ENCODE measurements at places on chromosomes 2 and 18.

DNA sequence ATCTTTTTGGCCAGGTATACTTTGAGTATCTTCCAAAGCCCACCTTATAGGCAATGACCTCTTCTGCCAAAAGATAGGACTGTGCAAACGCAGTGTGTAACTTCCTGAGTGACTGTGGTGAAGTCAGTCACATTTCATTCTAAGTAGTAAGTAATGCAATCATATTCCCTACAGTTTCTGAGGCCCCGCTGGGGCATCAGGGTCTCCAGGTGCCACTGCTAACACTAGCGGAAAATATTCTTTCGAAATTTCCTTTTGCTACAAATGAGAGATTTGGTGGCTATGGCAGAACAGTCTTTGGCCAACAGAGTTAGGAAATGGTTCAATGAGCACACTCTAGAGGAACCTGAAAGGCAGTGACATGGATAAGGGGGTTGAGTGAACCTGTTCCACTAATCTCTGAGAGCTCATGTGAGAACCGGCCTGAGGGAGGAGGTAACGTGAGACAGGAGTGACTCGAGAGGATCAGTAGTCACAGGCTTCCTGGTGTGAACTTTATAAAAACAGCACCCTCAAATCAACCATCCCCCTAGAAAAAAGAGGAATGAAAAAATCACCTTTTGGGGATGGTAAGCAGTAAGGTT, 102.6 kb upstream of the LPIN2 start:
- DNase-seq, result no peak

- DNase-seq, result peak; percentile 63
Observed at GRCh38 chr2:33529771-33530481, 53.5 kb downstream of the RASGRP3 start.

DNA sequence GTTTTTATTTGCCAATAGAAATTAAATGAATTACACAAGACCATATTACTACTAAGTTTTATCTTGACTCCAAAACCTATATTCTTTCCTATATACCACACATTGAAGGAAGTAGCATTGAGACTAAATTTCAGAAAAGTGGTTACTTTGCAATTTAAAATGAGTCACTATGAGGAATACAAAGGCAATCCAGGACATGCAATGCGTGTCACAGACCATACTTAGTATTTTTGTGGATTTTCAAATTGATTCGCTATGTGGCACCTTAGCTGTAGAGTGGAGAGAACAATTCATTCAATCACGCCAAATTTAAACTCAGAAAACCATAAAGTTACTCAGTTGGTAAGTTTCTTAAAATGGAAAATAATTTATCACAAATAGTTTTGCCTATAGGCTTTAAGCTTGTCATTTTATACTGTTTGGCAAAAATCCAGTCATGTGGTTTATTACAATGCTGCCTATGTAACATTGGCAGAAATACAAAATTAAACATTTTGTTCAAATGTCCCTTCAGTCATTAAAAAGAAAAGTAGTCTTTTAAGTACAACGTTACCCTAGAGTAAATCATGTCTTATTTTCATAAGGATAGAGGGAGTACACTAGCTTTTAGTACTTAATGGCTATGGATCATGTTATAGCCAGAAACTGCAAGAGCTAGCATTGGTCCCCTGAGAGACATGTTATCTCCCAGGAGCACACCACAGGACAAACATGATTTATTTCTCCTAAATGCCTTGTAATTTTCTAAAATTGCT, 222.8 kb upstream of the CDH7 start:
- peak; percentile 4 for DNase-seq

DNA sequence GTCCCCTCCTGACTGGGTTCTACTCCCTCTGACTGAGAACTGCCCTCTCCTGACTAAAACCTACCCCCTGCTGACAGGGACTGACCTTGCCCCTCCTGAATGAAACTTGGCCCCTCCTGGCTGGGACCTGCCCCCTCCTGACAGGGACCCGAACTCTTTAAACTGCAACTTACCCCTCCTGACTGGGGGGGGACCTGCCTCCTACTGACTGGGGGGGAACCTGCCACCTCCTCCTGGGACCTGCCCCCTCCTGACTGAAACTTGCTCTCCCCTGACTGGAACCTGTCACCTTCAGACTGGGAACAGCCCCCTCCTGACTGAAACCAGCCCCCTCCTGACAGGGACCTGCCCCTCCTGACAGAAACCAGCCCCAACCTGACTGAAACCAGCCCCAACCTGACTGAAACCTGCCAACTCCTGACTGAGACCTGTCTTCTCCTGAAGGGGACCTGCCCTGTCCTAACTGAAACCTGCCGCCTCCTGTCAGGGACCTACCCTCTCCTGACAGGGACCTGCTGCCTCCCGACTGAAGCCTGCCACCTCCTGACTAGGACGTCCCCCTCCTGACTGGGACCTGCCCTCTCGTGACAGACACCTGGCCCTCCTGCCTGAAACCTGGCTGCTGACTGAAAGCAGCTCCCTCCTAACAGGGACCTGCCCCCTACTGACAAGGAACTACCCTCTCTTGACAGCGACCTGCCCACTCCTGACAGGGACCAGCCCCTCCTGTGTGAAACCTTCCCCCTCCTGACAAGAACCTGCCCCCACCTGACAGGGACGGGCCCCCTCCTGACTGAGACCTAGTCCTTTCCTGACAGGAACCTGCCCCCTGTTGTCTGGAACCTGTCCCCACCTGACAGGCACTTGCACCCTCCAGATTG, 87.1 kb downstream of the PXDN start:
- no peak for DNase-seq

- no peak for DNase-seq
Observed at GRCh38 chr2:173500953-173501352, 146.3 kb downstream of the CDCA7 start.

DNA sequence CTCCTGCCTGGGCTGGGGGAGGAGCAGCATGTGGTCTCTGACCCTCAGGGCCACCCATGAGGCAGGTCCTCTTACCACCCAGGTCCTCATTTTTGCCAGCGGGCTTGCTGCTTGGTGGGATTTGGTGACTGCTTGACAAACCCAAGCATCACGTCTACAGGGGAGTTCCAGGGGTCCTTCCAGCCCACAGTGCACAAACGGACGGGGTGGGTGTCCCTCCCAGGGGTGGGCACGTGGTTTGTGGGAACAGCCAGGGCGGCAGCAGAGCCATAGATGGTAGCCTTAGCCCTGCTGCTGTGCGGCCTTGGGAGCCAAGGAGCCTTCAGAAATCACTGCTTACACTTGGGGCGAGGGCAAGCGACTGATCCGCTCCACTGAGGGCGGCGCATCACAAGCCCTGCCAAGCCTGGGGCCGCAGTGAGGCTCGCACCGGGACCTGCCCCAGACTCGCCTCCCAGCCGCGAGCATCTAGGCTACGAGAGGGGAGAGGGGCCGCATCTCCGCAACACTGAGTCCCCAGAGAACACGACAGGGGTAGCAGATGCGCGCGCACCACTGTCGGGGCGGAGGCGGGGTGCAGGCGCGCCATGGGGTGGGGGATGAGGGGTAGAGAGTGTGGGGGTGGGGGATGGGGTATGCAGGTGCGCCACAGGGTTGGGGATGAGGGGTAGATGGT, 36.9 kb downstream of the SNED1 start:
- DNase-seq, result no peak

- DNase-seq, result no peak
Observed at GRCh38 chr18:54232485-54233227, 8.2 kb upstream of the MBD2 start.
